NCI-H82 (cell line): ENCODE measurements at places on chromosomes 7 and 10.
A peak's percentile ranks its signal among the peaks of the same experiment; 100 is the strongest.

- DNase-seq = no peak
Observed at GRCh38 chr7:585229-585711, 65.6 kb upstream of the PDGFA start.

GRCh38 chr7:9507290-9507689 lies 1073.9 kb downstream of the NXPH1 start:
- peak; percentile 6 for DNase-seq

GRCh38 chr10:125559210-125559609 lies 123.8 kb downstream of the TEX36 start:
- DNase-seq = no peak

- peak; percentile 9 for DNase-seq
Observed at GRCh38 chr10:116737627-116738327, 4.6 kb downstream of the HSPA12A start.

DNA sequence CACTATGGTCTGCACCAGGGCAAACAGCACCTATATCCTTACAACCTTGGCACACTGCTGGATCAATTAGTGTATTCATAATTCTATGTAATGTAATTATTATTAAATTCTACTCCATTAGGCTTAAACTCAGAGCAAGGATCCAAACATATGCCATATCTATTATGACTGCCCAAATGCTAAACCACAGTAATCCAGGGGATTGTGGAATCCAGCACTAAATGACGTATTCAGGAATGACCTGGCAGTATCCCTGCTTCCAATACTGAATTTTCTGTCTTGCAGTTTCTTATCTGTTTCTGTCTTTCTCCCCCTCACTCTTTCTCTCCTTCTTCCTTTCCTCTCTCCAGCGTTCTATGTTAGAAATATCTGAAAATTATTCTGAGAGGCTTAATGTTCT lies 16.5 kb upstream of the UBE2D1 start:
- DNase-seq = peak; percentile 58

GRCh38 chr10:31773749-31774298 lies 154.8 kb downstream of the ARHGAP12 start:
- DNase-seq = no peak

DNA sequence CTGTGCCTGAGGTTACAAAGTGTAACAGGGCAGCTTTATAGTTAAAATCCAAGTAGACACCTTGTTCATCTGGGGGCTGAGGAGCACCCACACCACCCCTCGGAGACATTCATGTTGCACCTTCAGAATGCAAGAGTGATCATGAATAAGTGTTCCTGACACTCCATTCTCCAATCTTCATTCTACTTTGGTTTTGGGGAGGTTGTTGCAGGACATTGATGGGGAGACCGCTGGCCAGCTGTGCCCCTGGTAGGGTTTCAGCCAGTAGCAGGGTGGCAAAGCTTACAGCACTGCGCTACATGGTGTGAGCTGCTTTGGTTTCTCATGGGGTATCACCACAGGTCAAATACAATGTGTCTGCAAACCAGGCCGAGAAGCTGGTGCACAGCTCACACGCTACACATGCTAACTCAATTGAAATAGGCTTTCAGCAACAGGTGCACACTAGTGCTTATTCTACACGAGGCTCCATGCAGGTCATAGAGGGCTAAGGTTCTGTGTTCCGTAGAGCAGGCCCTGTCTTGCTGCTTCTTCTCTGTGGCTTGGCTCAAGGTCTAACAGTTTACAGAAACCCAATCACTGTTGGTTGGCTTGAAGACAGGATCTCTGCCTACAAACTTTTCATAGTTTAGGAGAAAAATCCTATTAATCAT lies 317.4 kb upstream of the ZNF32 start:
- DNase-seq = no peak

DNA sequence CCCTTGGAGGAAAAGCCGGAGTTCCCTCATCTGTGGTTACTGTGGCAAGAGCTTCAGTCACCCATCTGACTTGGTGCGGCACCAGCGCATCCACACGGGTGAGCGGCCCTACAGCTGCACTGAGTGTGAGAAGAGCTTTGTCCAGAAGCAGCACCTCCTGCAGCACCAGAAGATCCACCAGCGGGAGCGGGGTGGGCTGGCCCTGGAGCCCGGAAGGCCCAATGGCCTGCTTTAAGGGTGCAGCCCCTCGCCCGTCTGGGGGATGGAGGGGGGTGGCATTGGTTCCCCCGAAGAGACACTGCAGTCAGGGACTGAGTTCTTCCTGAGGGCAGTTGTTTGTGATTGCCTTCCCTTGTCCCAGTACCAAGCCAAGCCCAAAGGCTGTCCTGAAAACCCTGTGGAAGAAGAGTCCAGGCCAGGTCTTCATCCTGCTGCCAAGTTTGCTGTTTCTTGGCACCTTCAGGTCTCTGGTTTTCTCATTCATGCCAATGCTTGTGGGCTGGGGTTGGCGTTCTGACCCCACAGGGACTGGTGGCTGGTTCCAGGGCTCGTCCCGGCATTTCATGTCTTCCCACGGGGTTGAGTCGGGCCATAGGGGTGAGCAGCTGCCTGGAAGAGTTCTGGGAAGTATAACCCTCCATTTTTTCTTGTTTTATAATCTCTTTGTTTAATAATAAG lies 7.7 kb upstream of the ZNF783 start:
- DNase-seq = no peak

DNA sequence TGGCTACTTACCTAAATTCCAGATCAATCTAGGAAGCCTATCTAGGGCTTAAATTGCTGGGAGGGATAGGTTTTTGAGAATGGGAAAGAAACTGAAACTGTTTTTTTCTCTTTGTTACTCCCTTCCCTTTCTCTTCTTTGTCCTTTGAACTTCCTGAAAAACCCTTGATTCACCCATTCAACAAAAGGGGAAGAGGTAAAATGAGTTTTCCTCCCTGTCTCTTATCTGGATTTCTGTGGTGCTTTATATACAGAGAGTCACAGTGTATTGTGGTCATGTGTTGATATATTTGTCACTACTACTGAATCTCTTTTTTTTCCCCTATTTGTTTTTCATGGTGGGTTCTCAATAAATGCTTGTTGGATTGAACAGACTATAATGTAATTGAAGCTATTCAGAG lies 19.8 kb upstream of the NUP205 start:
- no peak for DNase-seq

DNA sequence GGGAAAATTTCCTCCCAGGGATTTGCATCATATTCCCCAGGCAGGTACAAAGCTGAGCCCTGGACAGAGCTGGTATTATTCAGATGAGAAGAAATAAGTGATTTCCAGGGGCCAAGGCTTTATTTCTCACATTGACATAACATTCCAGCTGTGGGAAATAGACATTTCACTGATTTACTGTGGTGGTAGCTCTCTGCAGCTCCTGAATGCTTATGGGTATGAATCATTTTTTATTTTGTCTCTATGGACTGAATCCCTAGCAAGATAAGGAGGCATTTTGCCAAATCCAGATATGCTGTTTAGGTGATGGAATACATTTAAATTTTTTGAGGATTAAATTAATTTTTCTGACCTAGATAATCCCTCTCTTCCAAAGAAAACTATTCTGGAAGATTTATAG lies 97.9 kb downstream of the MTPN start:
- no peak for DNase-seq

- no peak for DNase-seq
Observed at GRCh38 chr10:132408367-132408781, 11.4 kb downstream of the PWWP2B start.

DNA sequence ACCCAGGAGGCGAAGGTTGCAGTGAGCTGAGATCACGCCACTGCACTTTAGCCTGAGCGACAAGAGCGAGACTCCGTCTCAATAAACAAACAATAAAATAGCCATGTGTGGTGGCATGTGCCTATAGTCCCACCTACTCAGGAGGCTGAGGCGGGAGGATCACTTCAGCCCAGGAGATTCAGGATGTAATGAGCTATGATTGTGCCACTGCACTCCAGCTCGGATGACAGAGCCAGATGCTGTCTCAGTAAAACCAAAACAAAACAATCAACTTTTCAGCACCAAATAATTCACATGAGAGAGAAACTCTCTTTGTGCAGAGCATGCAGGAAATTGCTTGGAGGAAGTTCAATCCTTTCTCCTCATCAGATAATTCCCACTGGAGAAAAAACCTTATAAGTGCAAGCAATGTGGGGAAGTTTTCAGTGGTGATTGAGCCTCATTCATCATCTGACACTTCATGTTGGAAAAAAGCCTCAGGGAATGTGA lies 13.4 kb upstream of the FIS1 start:
- no peak for DNase-seq

DNA sequence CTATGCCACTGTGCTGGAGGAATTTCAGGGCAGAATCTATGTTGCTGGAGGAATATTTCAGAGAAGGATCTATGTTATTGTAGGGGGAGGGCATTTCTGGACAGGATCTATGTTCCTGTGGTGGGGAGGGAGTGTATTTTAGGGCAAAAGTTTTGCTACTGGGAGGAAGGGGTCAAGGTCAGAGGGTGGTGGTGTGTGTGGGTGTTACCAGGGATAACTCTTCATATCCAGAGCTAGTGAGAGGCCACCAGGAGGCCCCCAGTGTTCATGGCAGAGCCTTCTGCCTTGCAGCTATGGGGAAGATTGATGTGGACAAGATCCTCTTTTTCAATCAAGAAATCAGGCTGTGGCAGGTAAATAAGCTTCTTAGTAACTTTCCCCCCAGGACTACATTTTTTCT lies 2.0 kb upstream of the STRA8 start:
- DNase-seq = no peak

DNA sequence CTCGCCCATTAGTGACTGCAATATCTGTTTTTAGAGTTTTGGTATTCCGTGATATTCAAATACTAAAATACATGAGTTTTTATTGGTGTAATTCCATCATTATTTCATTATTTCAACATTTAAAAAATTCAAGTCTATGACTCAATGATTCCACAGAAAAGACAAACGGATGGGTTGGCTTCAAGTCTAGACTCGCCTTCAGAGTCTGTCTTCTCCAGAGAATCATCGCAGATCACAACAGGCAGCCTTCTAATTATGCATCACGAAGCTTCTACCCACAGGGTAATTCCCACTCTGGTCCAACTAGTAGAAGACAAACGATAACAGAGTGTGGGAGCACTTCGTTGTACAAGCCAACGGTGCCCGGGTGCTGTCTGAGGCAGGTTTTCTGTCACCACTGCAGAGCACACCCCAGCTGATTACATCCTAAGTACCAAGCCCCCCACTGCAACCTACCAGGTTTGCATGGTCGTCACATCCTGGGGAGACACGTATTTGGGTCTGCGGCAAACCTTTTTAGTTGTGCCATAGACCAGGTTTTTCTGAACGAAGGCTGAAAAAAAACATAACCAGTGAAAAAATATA lies 28.9 kb downstream of the PARP12 start:
- no peak for DNase-seq

- DNase-seq = no peak
Observed at GRCh38 chr7:144725070-144725469, 110.8 kb downstream of the TPK1 start.

- no peak for DNase-seq
Observed at GRCh38 chr7:50631639-50632038, 66.4 kb upstream of the DDC start.

DNA sequence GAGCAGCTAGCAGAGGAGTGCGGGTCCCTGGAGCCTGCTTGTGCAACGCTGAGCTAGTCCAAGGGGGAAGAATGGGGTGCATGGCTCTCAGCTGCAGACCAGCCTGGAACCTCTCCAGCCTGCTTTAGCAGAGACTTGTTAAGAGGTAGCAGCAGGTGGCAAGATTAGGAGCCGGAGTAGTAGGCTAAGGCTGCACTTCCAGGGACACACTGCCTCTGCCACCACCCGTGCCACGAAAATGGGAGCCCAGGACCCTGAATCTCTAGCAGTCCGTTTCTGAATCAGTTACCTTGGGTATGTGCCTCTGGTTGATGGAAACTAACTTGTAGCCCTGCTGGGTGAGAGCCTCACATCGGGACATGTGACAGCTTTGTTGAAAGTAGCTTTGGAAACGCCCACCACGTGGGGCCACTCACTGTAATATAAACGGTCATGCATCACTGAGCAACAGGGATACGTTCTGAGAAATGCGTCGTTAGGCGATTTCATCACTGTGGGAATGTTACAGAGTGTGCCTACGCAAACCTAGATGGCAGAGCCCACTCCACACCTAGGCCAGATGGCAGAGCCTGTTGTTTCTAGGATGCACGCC lies 25.9 kb downstream of the HTRA1 start:
- DNase-seq = peak; percentile 70

DNA sequence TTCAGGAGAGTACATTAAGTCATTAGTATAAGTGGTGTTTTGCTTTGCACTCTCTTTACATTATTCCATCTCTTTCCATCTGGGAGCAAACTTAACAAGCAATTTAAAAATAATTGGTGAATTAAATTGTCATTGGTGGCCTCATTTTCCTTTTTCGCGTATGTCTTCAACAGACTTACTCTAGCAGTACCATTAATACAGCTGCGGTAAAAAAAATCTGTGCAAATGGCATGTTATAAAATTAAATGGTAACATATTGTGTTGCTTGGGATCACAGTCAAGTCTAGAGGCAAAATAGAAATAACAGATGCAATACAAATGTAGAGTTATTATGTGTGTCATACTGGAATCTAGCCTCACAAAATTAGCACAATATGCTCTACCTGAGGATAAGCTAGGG lies 322.4 kb downstream of the PCDH15 start:
- no peak for DNase-seq

DNA sequence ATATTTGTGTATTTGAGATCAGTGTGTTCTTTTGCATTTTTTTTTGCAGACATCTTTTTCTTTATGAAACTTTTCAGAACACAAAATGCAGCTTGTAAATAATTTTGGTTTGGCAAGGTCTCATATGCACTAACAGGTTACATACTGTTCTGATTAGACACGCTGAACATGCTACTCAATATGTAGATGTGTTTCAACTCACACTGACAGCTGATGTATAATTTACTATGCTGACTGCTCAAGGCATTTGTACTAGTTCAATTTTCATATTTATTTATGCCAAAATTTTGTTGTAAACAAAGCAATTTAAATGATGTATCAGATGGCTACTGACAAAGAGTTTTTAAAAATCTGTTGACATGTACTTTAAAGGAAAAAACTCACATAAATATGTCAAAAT lies 123.8 kb downstream of the TFEC start:
- DNase-seq = no peak

DNA sequence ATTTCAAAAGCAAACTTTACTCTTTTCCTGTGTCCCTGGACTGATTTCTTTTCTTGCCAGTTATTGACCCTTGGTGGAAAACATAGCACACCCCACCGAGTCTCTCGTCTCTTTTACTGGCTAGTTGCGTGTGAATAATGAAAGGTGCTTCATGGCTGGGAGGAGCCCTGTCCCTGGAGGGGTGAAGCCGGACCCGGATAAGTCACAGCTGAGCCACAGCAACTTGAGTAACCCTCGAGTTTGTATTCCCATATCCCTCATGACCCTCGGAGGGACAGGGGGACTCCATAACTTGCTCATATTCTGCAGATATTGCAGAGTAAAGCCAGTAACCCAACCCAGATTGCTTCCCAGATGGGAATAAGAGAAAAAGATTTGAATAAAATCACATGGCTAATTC lies 147.5 kb upstream of the FRMD4A start:
- no peak for DNase-seq

DNA sequence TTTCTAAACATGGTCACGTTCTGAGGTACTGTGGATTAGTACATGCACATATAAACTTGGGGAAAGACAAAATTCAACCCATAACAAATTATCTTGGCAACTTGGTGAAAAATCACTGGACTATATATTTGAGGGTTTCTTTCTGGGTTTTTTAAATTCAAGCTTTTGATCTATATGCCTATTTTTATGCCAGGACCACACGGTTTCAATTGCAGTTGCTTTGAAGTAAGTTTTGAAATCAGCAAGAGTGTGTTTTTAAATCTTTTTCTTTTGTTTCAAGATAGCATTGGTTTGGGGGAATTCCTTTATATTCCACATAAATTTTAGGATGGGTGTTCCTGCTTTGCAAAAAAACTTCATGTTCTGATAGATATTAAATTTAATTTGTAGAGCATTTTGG lies 406.4 kb upstream of the VWC2 start:
- no peak for DNase-seq
